Karpas-422 (cell line): ENCODE measurements at places on chromosomes 1 and 21. TPM values are rescaled to one million over a fixed set of nuclear protein-coding genes. Genes with fewer than 3 reads are reported as not detected.

HRNR gene
- total RNA-seq = not detected in 2 replicates

FAM3B gene
- total RNA-seq = not detected in 2 replicates

MYOG gene
- total RNA-seq = not detected in 2 replicates

NBPF6 gene
- not detected in 2 replicates for total RNA-seq

MMEL1 gene
- total RNA-seq = not detected in 2 replicates

GNAT2 gene
- total RNA-seq = not detected in 2 replicates

RPTN gene
- not detected in 2 replicates for total RNA-seq

LCE1A gene
- not detected in 2 replicates for total RNA-seq

ERICH3 gene
- 0.04 TPM in 1 of 2 replicates, not detected in the other for total RNA-seq

PLD5 gene
- total RNA-seq = not detected in 2 replicates

AK5 gene
- not detected in 2 replicates for total RNA-seq

AQP10 gene
- not detected in 2 replicates for total RNA-seq

EFHD2 gene
- total RNA-seq = 24.9 and 57.8 TPM in 2 replicates

IVL gene
- not detected in 2 replicates for total RNA-seq

CD5L gene
- total RNA-seq = 0.43 and 2.0 TPM in 2 replicates

SLAMF9 gene
- total RNA-seq = not detected in 2 replicates

UBE2U gene
- not detected in 2 replicates for total RNA-seq

RGS8 gene
- total RNA-seq = 20.5 and 25.5 TPM in 2 replicates

INKA2 gene
- total RNA-seq = 1.1 and 1.6 TPM in 2 replicates

HJV gene
- total RNA-seq = not detected in 2 replicates

KLHL20 gene
- 17.0 and 28.4 TPM in 2 replicates for total RNA-seq

NSL1 gene
- total RNA-seq = 64.0 and 65.9 TPM in 2 replicates

KRTAP19-3 gene
- not detected in 2 replicates for total RNA-seq

PRRX1 gene
- not detected in 2 replicates for total RNA-seq

RBP7 gene
- not detected in 2 replicates for total RNA-seq

KIAA0040 gene
- total RNA-seq = 48.5 and 86.6 TPM in 2 replicates

OLIG2 gene
- not detected in 2 replicates for total RNA-seq

DYRK3 gene
- 0.93 and 2.4 TPM in 2 replicates for total RNA-seq

SH3GLB1 gene
- total RNA-seq = 33.4 and 56.6 TPM in 2 replicates

NTPCR gene
- total RNA-seq = 14.9 and 33.1 TPM in 2 replicates

GRHL3 gene
- not detected in 2 replicates for total RNA-seq

TBX15 gene
- total RNA-seq = not detected in 2 replicates

SLC25A34 gene
- total RNA-seq = 0.52 and 0.83 TPM in 2 replicates

ST6GALNAC3 gene
- 3.3 and 4.8 TPM in 2 replicates for total RNA-seq

PLA2G4A gene
- total RNA-seq = not detected in 2 replicates

CDC20 gene
- total RNA-seq = 96.9 and 141 TPM in 2 replicates

TMEM240 gene
- 2.6 TPM in 1 of 2 replicates, not detected in the other for total RNA-seq

KCNN3 gene
- total RNA-seq = 50.0 and 68.2 TPM in 2 replicates

GPR61 gene
- not detected in 2 replicates for total RNA-seq

PGLYRP3 gene
- total RNA-seq = not detected in 2 replicates
